ENCODE measurements at places on chromosomes 5 and 9. TPM values are rescaled to one million over a fixed set of nuclear protein-coding genes. Genes with fewer than 3 reads are reported as not detected.

DNA sequence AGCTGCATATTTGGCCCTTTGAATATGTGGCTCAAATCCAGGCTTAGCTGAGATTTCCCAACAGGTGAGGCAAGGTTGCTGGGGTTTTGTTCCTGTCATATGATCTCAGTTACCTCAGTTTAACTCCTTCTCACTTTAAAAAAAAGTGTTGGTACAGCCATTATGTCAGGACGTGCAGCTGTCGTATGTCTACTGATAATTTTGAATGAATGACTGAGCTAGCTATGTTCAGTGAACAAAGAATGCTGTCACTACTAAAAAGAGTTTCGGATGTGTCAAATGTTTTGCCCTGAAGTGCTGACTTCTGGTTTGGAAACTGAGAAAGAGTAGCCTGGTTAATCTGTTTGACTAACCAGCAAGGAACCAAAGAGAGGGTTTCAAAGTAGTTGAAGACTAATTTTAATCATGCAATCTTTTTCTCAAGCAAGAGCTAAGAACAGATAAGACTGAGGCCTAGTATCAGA, 106.3 kb upstream of the NR3C1 start:
- DNase-seq: no peak

DNA sequence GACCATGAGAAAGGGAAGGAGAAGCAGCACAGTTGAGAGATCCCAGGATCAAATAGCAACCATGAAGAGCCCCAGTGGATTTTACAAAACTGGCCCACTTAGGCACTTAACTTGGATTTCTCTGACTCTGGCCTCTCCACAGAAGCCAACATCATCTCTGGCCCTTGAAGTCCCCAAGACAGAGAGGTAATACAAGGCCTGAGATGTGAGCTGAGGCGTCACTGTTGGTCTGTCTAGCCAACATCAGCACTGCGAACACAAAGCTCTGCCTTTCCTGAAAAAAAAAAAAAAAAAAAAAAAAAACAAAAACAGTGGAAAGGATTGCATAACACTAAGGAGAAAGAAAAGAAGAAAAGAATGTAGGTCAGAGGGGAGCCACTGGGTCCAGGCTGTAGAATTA, 378.3 kb downstream of the BRINP1 start:
- no peak for DNase-seq

DNA sequence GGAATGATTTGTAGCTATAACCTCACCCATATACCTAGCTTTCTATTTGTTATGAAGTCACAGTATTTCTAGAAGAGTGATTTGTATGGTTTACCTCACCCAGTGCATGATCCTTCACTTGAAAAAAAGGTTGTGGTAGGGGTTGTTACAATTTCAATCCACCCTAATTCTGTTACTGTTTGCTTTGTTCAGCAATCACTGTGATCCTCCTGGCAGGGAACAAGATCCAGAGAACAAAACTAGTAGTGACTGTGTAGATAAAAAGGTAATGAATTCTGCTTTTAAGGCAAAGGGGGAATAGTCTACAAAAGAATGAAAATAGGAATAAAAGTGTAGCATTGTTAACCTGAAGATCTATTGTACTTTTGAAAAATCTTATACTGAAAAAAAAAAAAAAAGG, 191.3 kb upstream of the SH3GL2 start:
- DNase-seq: no peak

DNA sequence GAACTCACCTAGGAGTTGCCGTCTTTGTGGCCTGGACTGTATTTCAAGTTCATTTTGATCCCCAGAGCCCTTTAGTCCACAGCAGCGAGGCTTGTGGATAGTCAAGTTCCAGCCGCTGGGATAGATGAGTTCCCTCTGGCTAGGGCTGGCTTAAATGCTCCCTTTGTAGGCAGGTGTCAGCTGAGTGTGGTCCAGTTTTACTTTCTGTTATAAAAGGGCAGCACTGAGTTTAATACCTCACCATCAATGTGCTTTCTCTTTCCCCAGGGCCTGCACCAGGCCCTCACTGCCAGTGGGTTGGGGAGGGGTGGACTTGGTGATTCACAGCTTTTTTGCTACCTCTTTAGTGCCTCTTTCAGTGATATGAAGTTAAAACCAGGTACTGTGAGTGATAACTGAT, 188.2 kb downstream of the SLCO4C1 start:
- DNase-seq: no peak

- DNase-seq: peak; percentile 73
Measured at GRCh38 chr9:75996726-75997125, 106.3 kb downstream of the PCSK5 start.

- no peak for DNase-seq
Measured at GRCh38 chr5:100755435-100755834, 147.6 kb downstream of the ST8SIA4 start.

- no peak for DNase-seq
Measured at GRCh38 chr9:129109537-129109903, 1.1 kb downstream of the CRAT start.

- DNase-seq: no peak
Measured at GRCh38 chr9:69391946-69392345, 66.9 kb downstream of the ENTREP1 start.

DNA sequence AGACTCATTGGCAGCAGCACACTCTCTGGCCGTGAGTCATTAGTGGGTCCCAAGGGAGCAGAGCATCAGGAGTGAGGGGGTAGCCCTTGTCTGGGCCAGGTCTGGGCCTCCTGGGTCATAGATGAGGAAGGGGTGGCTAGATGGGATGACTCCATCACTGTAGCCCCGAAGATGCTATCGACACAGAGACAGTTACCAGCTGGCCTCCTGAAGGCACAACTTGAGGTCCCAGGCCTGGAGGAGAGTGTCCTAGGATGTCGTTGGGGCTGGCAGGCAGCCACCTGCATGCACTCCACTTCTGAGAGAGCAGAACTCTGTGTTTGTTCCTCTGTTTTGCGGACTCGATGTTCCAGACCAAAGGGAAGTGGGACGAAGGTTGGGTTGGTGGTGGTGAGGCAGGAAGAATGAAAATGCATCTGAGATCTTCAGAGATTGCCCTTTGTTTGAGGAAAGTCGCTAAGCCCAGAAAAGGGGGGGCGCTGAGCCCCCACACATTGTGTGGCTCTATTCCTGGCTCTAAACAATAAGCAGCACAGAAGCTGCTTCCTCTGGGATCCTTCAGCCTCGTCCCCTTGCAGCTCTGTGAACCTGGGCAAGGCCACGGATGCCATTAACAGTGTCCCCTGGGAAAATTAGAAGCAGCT, 4.7 kb downstream of the BTNL9 start:
- no peak for DNase-seq

DNA sequence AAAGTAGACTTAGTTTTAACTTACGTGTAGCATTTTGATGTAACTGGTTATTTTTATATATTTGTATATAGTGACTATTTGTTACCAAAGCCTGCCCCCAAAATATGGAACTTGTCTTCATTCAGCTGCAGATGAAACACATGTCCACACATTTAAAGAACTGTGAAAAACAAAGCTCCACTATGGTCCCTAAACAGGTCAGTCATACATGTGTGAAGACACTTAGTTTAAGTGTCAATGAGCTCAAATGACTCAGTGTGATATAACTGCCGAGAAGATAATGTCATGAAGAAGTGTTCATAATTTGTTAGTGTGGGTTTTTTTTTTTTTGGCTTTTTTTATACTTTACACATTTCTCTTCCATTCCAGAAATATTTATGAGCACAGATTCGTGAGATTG, 28.2 kb downstream of the HAVCR1 start:
- no peak for DNase-seq

- DNase-seq: no peak
Measured at GRCh38 chr5:91070761-91071550, 312.2 kb downstream of the ARRDC3 start.

- no peak for DNase-seq
Measured at GRCh38 chr9:3736161-3736560, 210.4 kb upstream of the RFX3 start.

DNA sequence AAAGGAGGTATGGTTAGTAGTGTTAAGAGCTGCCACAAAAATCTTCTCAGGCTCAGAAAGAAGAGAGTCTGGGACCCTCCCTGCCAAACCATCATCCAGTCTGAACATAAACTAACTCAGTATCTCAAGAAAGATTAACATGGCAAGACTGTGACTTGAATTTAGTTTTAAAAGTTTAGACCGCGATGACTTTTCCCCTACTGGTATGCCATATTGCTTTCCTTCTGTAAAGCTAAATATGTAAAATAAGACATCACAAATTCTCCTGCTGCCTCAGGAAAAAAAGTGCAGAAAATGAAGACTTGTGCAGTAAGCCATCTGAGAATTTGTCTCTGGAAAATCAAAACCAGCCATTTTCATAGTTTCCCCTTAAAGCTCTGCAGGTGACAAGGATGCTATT, 85.2 kb upstream of the STARD4 start:
- DNase-seq: no peak

GRCh38 chr5:18553269-18553668, 919.0 kb downstream of the TAF11L14 start:
- no peak for DNase-seq

DNA sequence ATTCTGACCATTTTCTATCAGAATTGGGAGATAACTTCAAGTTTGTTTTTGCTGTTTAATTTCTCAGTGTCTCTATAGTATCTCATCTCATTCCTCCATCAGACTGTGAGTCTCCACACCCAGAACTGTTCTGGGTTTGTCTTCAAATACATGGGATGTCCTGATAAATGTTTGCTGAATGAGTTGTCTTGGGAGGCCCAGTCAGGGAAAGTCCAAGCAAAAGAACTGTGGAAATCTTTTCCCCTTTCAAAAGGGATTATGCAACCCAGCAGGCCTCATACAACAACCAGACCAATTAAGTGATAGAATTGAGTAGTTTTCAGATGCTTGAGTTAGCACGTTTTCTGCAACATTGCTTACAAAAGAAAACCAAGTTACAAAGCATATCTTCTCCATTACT, 324.4 kb downstream of the BRINP1 start:
- no peak for DNase-seq

- no peak for DNase-seq
Measured at GRCh38 chr5:32157078-32157477, 17.0 kb downstream of the GOLPH3 start.

GRCh38 chr5:101932599-101932998, 363.5 kb downstream of the SLCO4C1 start:
- DNase-seq: no peak

DNA sequence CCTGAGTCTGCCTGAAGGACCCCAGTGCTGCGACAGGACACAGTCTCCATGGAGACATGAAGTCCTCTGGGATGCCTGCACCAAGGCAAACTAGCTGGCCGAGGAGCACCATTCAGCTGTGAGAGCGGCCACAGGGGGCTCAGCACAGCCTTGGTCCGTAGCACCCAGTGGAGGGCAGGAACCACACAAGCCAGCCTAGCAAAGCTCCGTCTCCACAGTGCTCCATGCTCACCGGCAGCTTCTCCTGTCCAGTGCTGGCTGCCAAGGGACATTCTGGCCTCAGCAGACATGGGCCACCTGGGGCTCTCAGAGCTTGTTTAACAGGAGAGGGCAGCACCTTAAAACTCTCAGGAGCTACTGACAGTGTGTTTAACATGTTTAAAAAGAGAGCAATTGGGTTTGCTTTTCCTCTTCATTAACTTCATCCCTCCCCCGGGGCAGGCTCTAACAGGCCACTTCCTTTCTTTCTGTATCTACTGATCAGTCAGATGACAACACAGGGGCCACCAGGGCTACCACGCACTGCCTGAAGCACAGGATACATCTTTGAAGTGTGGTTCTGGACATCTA, 57.0 kb downstream of the SECISBP2 start:
- DNase-seq: no peak

DNA sequence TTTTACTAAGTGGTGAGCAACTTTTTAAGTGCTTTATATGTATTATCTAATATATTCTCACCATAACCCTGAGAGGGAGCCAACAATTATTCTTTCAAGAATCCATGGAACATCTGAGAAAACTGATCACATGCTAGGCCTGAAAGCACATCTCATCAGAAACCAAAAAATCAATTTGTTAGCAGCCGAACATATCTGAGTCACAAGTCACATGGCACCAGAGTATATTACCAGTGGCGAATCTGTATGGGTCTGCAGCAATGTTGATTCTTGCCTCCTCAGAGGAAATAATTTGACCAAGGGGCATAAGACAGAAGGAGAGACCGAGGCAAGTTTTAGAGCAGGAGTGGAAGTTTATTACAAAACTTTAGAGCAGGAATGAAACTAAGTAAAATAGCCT, 25.3 kb upstream of the SIL1 start:
- no peak for DNase-seq

GRCh38 chr5:160221082-160221481, 8.2 kb upstream of the FABP6 start:
- DNase-seq: no peak

DNA sequence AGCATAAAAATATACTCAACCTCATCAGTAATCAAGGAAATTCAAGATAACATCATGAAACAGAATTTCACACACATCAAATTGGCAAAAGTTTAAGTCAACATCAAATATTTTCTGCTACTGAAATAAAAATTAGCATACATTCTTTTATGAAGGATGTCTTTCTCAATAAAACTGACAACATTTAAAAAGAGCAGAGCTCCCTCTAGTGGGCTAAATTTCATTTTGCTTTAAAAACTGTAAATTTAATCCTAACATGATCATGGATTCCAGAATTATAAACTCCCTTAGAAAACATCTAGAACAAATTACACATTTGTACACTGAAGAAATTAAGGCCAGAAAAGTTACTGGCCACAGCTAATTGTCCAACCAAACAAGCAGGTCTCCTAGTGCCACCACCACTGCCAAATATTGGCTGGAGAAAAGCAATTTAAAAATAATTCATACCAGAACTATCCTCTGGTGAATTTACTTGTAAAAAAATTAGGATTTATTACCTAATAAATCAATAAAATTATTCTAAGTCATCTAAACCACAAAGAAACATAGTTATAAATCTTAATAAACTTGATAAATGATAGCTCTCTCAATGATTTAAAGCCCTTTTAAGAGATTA, 31.2 kb downstream of the DEPDC1B start:
- DNase-seq: peak; percentile 38

GRCh38 chr9:129174102-129174723, 3.8 kb downstream of the IER5L start:
- peak; percentile 86 for DNase-seq

GRCh38 chr9:109256336-109256735, 64.5 kb downstream of the EPB41L4B start:
- no peak for DNase-seq

GRCh38 chr5:135032999-135033861, 798 bp downstream of the PITX1 start:
- peak; percentile 77 for DNase-seq

DNA sequence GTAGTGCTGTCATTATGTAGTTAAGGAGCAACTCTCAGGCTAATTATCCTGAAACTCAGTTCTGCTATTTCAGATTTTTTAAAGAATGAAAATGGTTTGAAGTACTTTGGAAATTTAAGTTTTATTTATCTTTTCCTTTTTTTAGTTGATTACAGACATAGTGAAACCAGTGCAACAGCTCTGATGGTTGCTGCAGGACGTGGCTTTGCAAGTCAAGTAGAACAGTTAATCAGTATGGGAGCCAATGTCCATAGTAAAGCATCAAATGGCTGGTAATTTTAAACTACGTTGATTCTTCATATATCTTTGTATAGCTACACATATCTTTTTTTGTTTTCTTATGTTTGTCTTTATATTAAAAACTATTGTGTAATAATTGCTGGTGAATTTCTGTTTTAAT, 34.9 kb downstream of the YTHDC2 start:
- DNase-seq: no peak

The SLC30A5 gene
- 51.1 TPM for polyA plus RNA-seq

The BARX1 gene
- polyA plus RNA-seq: 0.06 TPM

The SOHLH1 gene
- polyA plus RNA-seq: not detected

The EQTN gene
- polyA plus RNA-seq: 0.34 TPM

The SOX30 gene
- polyA plus RNA-seq: 1.0 TPM

The COL5A1 gene
- polyA plus RNA-seq: 79.9 TPM

The CSF2 gene
- polyA plus RNA-seq: not detected

The PLPPR1 gene
- polyA plus RNA-seq: 0.87 TPM

The POLR3G gene
- polyA plus RNA-seq: 2.7 TPM

The GZMA gene
- polyA plus RNA-seq: 14.9 TPM

The RORB gene
- polyA plus RNA-seq: 0.16 TPM

The DDX4 gene
- polyA plus RNA-seq: 0.10 TPM

The OTULINL gene
- 15.8 TPM for polyA plus RNA-seq

Measured in large intestine (tissue), 12 donors.